ENCODE measurements at places on chromosomes 4 and X. TPM values are rescaled to one million over a fixed set of nuclear protein-coding genes. Genes with fewer than 3 reads are reported as not detected.

DNA sequence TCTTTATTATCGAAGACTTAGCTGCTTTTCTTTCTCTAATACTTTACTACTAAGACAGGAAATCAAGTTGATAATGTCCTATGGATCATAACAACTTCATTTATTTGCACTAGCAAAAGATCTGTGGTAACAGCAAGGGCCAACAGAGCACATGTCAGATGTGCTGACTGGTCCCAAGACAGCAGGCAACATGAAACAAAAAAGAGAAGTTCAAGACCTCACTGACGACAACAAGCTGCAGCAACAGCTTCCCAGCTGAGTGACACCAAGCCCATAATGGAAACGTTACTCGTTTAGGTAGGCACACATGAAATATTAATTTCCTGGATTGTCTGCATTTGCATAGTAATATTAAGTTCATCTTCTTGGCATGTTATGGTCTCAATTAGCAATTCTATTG, 126.9 kb downstream of the UNC5C start:
- no peak for DNase-seq

GRCh38 chr4:171849686-171850222, 36.5 kb downstream of the GALNTL6 start:
- DNase-seq = no peak

GRCh38 chrX:12610079-12610478, 181.1 kb upstream of the PRPS2 start:
- DNase-seq = no peak

GRCh38 chr4:6119507-6120020, 80.8 kb downstream of the JAKMIP1 start:
- DNase-seq = no peak

DNA sequence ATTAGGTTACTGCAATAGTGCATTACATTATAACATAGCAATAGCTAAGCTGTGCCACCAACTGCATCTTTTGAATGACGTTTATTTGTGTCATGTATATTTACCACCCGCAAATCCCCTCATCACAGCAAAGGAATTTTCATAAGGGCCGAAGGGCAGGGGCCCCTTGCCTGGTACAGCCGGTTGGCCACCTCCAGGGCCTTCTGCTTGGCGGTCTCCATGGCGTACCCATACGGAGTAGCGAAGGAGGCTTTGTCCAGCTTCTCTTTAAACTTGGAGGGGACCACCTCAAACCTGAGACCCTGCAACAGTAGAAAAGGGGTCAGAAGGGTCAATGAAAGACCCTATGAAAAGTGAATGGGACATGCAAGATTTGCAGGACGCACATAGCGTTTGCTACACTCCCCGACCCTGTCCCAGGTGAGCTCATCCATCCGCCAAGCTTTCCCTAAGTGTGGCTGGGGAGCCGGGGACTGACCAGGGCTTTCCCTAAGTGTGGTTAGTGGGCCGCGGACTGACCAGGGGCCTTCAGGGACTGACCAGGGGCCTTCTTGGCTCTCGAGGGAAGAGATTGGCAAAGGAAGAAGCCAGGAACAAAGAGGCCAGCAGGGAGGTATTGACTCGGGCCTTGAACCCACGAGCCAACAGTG, 10.6 kb downstream of the ASMTL start:
- no peak for DNase-seq

- no peak for DNase-seq
Observed at GRCh38 chrX:9746148-9746888, 19.3 kb downstream of the GPR143 start.

Gene PCDH18
- total RNA-seq = 118 TPM

Gene RASSF6
- 0.89 TPM for total RNA-seq

Gene MAGEB16
- not detected for total RNA-seq

Measured in skin of body (tissue), 3 donors.